ENCODE measurements at places on chromosomes 1 and 21.
A peak's percentile ranks its signal among the peaks of the same experiment; 100 is the strongest.

DNA sequence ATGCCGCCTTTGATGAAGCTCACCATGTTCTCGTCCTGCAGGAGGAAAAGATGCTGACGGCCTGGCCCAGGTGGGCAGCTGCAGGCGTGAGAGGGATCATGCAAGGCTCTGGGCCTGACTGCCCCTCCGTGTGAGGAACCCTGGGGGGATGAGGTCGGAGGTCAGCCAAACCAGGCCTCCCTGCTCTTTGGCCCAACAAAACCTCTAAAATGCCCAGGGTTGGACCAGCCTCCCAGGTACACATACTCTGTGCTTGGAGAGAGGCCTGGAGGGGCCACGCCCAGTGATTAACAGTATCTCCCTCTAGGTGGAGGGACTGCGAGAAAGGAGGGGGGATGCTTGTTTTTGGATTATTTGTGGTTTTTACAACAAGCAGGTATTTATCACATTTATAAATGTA is 21.1 kb downstream of the TTC39A start:
- no peak for DNase-seq

DNA sequence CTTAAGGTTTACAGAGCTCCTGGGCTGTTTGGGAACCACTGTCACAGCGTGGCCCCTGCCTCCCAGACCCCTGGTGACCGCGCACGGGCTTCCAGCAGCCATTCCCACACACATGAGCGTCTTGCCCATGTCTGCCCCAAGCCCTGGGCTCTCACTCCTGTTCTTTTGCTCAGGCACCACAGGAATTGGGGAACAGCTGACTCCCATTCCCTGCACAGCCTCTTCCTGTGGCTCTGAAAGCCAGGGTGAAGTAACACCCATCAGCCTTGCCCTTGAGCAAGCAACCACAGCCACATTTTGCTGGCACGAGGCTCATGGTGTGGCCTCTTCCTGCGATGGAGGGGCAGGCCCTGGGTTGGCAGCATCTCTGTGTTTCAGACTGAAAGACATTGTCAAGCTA is 14.3 kb upstream of the GPR157 start:
- DNase-seq: no peak

DNA sequence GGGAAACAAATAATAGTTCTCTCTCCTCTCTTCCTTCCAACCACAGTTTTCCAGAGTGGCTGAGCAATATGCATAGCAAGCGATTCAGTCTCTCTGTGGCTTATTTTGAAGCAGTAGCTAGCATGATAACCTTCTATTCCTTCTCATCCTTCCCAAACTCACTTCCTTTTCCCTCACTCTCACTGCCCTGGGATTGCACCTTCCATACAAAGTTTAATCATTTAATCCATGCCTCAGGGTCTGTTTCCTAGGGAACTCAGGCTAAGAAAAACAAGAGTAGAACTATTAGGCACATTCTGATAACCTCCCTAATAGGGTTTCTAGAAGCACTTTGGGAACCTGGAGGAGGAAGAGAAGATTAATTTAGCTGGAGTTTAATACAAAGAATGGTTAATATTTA is 97.7 kb upstream of the S1PR1 start:
- DNase-seq: no peak

DNA sequence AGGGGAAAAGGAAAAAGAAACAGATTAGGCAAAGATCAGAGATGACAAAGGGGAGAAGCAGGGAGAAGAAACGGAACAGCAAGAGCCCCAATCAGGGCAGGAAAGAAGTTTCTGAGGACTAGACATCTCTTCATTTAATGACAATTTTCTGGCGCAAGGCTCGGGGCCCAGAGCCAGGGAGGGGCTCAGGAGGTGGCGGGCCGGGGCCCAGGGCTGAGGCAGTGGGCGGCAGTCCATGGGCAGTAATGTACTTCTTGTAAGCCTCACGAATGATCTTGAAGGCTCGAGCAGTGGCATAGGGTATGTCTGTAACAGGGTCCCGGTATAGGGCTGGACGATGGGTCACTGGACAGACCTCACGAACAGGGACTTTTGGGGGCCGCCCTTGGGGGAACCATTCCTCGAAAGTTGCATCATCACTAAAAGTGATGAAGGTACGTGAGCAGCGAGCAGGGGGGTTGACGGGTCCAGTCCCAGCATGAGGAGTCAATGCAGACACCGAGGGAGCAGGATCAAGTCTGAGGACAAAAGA is 799 bp upstream of the TMOD4 start:
- no peak for DNase-seq

GRCh38 chr1:36175137-36176095 is 19.5 kb downstream of the MAP7D1 start:
- no peak for DNase-seq

DNA sequence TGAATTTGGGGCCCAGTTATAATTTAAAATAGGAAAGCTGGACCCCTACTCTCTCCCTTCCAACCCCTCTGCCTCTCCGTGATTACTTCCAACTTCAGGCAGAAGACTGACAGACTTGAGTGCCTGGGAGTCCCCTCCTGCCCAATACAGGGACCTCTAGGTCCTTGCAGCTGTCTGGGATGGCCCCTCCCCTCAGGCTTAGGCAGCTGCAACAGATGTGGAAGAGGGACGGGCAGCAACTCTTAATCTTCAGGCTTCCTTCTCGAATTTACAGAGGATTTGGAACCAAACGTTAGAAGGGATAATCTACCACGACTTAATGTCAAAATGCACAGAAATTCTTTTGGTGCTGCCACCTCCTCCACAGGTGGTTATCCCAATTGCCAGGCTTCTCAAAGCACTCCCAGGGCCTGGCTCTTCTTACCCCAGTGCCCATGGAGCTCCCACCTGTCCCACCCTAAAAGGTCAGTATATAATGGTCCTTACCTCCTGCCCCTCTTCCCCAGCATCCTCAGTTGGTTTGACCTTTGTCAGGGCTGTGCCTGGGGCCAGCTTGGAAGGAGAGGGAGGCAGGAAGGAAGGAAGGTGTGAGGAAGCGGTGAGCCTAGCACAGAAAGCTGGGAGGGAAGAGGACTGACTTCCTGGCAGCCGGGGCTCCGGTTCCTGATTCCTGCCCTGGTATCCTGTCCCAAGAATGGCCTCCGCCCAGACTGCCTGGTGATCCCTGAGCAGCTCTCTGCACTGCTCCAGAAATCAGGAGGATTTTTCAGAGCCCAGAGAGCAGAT is 2.8 kb downstream of the PEA15 start:
- no peak for DNase-seq

GRCh38 chr1:32897082-32898049 is 3.8 kb downstream of the TMEM54 start:
- DNase-seq: no peak

- DNase-seq: no peak
Observed at GRCh38 chr1:150234309-150234565, 1.7 kb downstream of the ANP32E start.

DNA sequence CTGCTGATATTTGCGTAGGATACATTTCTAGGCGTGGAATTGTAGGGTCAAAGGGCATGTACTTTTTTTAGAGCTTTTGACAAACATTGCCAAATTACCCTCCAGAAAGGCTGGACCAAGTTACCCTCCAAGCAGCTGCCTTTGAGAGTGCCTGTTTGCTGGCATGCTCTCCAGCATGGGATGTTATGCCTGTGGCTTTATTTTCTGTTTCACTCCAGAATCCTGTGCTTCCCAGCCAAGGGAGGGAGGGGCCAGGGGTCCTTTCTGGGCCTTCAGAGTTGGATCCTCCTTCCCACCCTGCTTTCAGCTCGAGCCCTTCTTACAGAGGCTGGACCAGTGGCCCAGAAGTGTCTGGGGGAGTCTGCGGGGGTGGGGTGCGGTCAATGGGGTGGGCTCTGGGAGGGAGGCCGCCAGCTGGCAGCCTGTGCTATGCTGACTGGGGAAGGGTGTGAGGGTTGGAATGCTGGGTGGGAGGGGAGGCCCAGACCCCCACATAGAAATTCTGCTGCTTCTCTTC is 81.2 kb downstream of the EPHB2 start:
- no peak for DNase-seq

- DNase-seq: no peak
Observed at GRCh38 chr1:164914208-164914607, 355.2 kb downstream of the PBX1 start.

GRCh38 chr1:8674912-8675311 is 142.5 kb downstream of the RERE start:
- no peak for DNase-seq

- no peak for DNase-seq
Observed at GRCh38 chr1:40750451-40750908, 33.1 kb upstream of the KCNQ4 start.

- DNase-seq: no peak
Observed at GRCh38 chr1:38474738-38475623, 384.6 kb downstream of the RRAGC start.

GRCh38 chr1:1356796-1357401 is 1.5 kb downstream of the MXRA8 start:
- DNase-seq: no peak

GRCh38 chr1:106289265-106289928 is 767.1 kb upstream of the PRMT6 start:
- no peak for DNase-seq

GRCh38 chr1:10283318-10283984 is 73.1 kb downstream of the KIF1B start:
- no peak for DNase-seq

DNA sequence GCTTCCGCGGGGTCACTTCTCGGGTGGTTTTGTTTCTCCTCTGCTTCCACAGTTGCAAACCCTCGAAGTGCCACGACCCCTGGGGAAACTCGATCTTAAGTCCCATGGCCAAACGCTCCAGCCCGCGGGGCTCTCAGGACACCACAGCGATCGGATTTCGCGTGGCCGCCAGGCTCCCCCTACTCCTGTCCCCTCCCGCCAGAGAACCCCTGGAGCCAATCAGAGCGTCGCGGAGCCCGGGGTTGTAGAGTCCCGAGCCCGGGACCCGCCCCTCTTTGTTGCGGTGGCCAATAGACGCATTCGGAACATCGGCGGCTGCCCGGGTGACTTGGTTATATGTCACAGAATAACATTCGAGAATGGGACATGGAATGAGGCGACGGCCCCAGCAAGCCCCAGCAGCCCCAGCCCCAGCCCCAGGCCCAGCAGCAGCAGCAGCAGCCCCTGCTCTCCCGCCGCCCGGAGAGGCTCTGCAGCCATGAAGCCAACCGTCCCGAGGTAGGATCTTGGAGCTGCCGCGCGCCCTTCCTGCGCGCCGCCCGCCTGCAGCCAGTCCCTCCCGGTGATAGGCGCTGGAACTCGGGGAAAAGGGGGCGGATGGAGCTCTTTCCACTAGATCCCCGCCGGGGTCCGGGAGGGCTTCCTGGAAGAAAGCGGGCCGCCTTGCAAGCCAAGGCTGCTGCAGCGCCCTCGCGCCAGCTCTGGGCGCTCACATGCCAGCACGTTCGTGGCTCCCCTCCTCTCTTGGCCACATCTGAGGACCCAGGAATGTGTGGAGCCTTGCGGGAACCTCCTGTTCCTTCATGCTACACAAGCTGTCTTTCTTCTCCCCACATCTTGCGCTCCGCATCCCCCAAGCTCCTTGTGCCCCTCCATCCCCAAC is at the start of gene VASH2:
Gene VASH2 (plus strand): TSS at position 299 of the 883 bp plus-strand sequence. CDS start 1,002 bp downstream, outside the sequence.
- DNase-seq: no peak

DNA sequence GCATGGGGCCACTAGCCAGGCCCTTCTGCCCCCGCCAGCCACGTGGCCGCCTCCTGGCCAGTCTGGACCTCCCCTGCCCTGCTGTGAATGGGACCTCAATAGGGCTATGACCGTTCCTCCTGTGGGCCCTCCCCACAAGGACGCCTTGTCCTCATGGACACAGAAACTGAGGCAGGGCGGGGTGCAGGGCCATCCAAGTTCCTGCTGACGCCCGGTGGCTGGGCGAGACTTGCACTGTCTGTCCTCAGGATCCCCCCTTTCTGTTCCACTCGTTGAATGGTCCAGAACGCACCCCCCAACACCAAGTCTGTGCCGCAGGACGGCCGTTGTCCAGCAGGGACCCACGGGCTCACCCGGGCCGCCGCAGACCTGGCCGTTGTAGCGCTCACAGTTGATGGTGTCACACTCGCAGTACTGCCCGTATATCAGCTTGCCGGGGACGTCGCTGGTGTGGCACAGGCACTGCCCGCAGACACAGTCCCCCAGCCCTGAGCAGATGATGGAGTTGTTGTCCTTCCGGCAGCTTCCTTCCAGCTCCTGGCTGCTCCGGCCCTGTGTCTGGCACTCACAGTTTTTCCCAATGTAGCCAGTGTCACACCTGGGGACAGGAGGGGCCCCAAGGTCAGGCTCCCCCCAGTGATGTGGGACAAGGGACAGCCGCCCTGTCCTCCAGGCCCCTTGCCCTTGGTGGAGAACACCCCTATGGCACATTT is 16.3 kb upstream of the PTTG1IP start:
- no peak for DNase-seq

DNA sequence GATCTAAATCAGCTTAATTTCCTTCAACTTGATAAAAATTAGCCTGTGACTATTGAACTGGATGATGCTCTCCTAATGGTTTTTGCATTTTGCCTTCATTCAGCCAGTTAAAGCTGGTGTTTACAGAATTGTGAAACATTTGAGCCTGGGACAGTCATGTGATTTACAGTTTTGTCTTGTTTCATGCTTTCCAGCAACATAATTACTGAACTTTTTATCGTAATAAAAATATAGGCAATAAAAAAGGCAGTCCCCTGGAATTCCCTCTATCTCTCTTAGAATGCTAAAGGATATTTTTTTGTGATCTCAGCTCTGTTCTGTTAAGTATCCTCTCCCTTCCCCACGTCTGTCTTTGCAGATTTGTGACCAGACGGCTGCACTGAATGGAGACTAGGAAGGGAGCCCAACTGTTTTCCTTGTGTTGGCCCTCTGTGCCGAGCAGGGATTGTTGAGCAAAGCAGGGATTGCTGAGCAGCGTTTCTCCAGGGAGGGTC is 70.3 kb upstream of the RGL1 start:
- no peak for DNase-seq

GRCh38 chr1:50368179-50369007 is 54.9 kb downstream of the DMRTA2 start:
- DNase-seq: no peak

- no peak for DNase-seq
Observed at GRCh38 chr1:203229471-203230135, at the start of gene CHIT1. TSS of gene CHIT1 (minus strand) at chr1:203229673. CDS start at chr1:203229636, 37 bp downstream.

DNA sequence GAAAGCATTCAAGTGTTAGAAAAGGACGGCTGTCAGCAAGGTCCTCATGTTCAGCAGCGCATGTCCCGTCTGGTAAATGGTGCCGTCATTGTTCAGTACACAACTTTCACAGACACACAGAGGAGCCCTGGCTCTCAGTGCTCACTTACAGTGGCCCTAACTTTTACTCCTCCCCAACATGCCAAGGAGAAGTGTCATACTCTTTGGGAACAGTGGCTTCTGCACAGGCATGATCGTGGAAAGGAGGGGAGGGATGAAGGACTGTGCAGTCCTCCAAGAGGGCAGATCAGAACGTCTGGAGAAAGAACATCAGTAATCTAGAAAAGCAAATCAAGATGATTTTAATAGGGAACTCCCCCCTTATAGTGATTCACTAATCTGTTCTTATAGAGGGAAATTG is 3.8 kb upstream of the GRHL3 start:
- no peak for DNase-seq

GRCh38 chr1:12435639-12436344 is 182.2 kb downstream of the DHRS3 start:
- peak; percentile 95 for DNase-seq

DNA sequence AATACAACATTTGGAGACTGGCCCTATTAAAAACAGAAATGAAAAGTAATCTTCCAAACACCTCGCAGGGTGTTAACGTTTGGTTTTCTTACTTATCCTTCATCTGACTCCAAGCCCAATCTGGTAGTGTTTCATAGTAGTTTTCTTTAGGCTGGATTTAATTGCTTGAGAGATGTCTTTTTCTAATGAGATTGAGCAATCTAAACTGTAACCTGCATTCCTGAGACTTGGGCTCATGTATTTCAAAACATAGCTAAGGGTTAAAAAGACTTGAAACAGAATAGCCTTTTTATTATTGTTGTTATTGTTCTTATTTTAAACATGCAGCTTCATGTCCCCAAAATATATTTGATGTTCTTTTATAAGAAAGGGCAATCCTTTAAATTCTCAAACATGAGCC is 278.9 kb downstream of the TGFB2 start:
- no peak for DNase-seq
